ENCODE measurements at places on chromosomes 13 and 19.

DNA sequence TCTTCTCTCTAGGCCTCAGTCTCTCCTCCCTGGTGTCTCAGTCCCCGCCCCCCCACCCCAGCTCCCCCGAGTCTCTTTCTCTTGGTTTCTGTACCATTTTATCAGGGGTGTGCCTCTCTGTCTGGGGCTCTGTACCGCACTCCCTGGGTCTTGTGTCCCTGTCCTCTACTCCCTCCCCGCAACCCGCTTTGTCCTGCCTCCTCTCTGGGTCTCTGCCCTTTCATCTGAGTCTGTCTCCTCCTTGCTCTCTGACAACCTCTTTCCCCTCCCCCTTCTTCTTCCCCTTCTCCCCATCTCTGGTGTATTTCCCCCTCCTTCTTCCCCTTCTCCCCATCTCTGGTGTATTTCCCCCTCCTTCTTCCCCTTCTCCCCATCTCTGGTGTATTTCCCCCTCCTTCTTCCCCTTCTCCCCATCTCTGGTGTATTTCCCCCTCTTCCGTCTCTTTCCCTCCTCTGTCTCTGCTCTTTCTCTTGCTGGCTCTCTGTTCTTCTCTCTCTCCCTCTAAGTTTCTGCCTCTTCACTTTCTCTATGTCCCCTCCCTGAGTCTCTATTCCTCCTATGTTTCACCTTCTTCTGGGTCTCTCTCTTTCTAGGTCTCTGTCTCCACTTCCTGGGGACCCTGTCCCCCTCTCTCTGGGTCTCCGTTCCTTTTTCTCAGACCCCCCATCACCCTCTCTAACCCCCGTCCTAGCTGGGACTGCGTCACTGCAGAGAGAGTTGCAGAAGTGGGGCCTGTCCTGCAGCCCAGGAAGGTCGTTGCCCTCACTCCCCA is 2.2 kb upstream of the KCNC3 start:
- DNase-seq, result no peak

DNA sequence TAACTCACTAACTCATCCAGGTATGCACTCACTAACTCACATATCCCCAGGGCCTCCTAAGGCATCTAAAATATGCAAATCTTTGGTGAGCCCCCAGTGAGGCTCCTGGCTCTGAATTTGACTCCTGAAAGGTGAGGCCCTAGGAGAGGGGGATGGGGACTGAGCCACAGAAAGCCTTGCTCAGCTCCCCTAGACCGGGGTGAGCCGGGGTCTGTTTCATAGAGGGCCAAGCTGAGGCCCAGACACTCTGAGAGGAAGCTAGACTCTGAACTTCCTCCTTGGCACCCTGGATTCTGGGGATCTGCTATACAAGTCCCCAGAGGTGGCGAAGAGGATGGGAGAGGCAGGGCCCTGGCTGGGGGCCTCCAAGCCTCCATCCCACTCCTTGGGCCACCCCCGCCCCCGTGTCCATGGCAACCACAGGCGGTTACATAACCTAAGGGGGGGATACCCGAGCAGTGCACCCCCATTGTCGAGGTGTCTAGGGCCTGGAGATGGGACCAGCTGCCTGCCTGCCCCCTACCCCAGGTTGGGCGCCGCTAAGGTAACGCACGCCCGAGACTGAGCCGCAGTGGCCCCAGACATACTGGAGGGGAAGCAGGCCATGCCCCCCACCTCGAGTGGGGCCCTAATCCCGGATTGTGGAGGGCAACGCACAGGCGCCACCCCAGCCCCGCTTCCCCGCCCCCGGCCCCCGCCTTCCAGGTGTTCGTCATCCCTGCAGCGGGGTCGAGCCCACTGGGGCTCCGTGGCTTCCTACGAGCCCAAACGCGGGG is 646 bp downstream of the ABHD8 start:
- DNase-seq, result peak; percentile 49

DNA sequence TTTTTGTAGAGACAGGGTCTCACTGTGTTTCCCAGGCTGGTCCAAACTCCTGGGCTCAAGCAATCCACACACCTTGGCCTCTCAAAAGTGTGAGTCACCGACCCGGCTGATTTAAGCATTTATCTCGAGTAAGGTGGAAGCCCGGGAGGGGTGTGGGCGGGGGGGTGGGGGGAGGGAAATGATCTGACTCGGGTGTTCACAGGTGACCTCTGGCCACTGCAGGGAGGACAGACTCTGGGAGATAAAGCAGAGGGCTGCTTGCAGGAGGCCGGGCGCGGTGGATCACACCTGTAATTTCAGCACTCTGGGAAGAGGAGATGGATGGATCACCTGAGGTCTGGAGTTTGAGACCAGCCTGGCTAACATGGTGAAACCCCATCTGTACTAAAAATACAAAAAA is 7.9 kb downstream of the DENND1C start:
- DNase-seq, result no peak

DNA sequence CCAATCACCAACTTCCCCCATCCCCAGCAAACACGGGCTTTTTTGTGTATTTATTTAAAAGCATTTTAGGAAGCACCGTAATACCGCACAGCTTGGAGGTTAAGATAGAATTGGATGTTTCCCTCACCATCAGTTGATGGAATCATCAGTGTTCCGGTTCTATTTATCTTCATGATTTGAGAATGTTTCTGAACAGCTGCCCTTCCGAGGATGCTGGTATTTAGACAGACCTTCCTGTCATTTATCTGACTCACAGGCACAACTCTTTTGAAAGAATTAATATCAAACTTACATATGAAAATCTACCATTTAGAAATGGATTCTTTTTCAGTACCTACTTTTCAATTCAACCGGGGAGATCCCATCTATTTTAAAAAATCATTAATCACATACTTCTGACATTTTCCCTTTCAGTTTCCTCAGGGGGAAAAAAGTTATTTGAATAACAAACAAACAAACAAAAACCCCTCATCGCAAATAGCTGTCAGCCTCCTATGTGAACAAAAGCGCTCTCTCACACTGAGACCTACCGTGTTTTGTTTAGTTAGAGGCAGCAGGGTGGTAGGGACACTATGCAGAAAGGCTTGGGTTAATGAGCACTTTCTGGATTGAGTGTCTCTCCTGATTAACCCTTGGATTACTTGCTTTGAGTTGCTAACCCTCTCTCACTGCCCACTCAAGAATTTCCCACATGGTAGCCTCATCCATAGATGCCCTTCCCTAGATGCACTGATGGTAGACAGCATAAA is 189.3 kb downstream of the TM9SF2 start:
- no peak for DNase-seq

DNA sequence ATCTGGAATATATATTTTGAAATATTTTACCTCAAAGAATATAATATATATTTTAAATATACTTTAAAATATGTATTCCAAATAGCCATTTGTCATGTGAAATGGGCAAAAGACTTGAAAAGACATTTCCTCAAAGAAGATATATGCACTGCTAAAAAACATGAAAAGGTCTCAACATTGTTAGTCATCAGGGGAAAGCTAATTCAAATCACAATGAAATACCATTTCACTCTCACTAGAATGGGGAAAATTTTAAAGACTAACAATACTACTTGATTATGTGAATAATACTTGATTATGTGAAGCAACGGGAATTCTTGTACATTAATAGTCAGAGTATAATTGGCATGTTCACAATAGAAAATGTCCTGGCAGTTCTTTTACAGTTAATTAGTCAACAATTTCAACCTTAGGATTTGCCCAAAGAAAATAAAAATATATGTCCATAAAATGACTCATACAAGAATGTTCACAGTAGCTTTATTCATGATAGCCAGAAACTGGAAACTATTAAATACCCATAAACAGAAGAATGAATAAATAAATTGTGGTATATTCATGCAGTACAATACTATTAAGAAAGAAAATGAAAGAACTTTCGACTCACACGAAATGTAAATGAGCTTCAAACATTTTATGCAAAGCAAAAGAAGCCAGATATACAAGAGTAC is 6.8 kb upstream of the KBTBD6 start:
- no peak for DNase-seq

- DNase-seq, result no peak
Measured at GRCh38 chr19:46762245-46762890, 16.1 kb upstream of the STRN4 start.

DNA sequence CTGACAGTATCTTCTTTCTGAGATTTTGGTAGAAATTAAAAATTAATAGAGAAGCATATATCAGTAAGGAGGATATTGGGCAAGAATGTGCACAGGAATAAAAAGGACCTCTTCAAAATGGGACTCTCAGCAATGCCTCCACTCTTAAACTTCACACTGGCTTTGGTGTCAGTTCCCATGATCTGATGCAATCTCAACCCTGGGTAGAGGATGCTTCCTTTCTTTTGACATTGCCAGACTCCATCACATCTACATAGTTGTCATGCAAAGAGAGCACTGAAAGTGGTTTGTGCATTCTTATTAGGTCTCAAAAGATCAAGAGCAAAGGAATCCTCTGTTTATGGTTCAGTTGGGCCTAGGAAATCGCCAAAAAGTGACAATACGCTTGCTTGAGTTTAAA is 26.3 kb downstream of the STARD13 start:
- no peak for DNase-seq

- DNase-seq, result no peak
Measured at GRCh38 chr13:51644654-51645053, 60.4 kb downstream of the WDFY2 start.

DNA sequence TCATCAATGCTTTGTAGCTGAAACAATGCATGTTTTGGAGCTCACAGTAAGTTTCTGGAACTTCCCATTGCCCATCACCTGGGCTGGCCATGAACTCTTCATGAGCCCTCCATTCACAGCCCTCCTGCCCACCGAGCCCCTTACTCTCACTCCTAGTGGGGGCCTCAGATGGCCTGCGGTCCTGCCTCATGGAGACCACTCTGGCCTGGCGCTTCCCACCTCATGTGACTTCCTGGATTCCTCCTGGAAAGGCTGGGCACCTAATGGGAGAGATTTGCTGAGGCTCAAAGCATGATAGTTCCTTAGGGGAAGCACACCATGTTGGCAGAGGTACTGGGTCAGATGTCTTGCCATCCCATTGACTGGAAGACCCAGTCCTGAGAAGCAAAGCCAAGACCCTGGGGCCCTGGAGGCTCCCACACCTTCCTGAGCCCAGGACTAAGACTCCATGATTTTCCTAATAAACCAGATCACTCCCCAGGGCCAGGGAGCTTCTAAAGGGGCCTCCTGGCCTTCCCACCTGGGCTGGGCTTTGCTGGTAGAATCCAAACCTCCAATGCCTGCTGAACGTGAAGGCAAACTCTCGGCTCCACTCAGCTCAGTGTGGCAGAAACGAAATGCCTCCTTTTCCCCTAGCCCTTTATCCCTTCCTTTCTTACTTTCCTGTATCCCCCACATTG is 49.4 kb upstream of the ZNF536 start:
- no peak for DNase-seq

DNA sequence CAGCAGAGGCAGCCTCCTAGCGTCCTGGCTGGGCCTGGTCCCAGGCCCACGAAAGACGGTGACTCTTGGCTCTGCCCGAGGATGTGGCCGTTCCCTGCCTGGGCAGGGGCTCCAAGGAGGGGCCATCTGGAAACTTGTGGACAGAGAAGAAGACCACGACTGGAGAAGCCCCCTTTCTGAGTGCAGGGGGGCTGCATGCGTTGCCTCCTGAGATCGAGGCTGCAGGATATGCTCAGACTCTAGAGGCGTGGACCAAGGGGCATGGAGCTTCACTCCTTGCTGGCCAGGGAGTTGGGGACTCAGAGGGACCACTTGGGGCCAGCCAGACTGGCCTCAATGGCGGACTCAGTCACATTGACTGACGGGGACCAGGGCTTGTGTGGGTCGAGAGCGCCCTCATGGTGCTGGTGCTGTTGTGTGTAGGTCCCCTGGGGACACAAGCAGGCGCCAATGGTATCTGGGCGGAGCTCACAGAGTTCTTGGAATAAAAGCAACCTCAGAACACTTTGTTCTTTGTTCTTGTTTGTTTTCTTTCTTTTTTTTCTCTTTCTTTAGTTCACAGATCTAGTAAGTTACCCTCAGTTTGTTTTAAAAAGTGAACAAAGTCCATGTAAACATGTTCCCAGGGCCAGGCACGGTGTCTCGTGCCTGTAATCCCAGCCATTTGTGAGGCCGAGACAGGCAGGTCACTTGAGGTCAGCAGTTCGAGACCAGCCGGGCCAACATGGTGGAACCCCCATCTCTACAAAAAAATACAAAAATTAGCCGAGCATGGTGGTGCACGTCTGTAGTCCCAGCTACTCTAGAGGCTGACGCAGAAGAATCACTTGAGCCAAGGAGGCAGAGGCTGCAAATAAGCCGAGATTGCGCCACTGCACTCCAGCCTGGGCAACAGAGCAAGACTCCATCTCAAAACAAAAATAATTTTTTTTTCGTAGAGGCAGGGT is 10.2 kb downstream of the ANGPTL4 start:
- DNase-seq, result no peak

DNA sequence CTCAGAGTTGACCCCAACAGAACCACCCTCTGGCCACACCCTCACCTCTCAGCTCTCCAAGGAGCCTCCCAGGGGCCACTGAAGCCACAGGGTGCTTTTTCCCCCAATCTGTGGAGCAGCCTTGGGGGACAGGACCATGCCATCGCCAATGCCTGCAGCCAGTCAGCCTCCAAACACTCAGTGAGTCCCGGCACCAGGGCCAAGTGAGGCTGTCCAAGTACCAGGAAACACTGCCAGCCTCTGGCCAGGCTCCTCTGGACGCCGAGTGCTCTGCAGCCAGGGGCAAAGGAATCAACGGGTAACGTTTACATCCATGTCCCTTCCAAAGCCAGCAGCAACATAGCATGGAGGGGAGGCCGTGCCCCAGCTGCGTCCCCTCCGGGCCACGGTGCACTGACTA is 9.5 kb upstream of the COMP start:
- DNase-seq, result no peak

DNA sequence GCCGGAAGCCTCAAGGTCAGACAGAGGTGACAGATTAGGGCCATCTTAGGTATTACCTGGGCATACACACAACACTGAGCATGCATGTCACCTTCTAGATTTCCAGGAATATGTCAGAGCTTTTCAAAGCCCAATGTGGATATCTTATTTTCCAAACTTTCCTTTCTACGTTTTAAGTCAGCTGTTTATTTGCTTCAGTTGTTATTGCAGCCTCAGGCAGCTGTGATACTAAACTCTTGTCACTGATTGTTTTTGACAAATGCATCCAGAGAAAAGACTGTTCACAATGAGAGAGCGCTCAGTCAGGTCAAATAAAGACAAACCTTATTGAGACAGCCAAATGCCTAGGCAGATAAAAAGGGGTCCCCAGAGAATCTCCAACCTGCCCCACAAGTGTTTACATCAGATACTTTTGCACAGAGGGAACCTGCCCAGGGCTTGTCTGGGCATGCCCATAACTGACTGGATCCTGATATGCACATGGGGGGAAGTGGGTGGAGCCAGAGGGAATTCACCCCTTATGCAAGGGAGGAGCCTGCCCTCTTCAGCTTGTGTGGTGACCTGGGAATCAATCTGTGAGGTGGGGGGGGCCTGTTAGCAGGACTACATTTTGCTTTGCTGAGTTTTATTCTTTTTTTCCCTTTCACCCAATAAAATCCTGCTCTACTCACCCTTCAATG is 28.5 kb downstream of the MED4 start:
- DNase-seq, result no peak
